ENCODE measurements at places on chromosomes 3 and 15. TPM values are rescaled to one million over a fixed set of nuclear protein-coding genes. Genes with fewer than 3 reads are reported as not detected.
A peak's percentile ranks its signal among the peaks of the same experiment; 100 is the strongest.

HHATL gene
- 0.65 TPM for total RNA-seq

DNA sequence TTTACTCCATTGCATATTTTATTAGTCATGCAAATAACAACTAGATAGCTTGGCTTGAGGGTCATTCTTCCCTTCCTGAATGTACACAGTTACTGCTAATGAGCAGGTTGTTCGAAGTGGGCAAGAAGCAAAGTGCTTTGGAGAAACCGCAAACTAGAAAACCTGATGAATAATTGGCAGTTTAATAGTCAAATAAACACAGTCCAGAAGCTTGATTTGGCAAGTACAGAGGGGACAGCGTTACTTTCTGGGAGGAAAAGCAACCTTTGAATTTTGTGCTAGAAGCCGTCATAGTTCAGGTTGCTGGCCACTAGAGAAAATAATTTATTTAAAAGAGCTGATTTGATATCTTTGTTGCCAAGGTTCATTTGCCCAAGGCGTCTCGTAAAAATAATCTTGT, 94.9 kb downstream of the MFSD1 start:
- no peaks in the 10 kb centered on the region for H3K36me3 ChIP-seq
- H3K27me3 ChIP-seq, result no peaks in the 10 kb centered on the region
- no peak overlapping the region for H3K4me3 ChIP-seq
- no peak overlapping the region for H3K27ac ChIP-seq
- H3K4me1 ChIP-seq, result no peaks in the 10 kb centered on the region

GP9 gene
- 3.0 TPM for total RNA-seq

DNA sequence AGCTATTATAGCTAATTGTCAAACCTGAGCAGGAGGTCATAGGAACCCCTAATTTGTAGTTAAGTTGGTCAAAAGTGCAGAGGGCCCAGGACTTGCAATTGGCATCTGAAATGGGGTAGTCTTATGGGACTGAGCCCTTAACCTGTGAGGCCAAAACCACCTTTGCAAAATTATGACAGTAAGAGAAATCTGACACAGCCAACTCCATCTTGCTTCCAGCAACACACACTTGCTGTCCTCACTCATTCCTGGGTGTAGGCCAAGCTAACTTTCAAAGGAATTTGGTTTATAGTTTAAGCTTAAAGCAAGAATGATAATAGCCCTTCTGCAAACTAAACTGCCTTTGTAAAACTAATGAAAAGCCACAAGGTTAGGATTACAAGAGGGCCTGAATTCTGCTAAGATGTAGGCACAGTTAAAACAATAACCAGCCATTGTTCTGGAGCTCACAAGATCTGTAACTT, 57.6 kb upstream of the FRMD4B start:
- H3K36me3 ChIP-seq, result no peaks in the 10 kb centered on the region
- peak; percentile 92 for DNase-seq
- no peaks in the 10 kb centered on the region for H3K27me3 ChIP-seq
- no peak overlapping the region for H3K27ac ChIP-seq
- H3K4me1 ChIP-seq, result no peaks in the 10 kb centered on the region

SETD5 gene
- total RNA-seq, result 100 TPM

DNA sequence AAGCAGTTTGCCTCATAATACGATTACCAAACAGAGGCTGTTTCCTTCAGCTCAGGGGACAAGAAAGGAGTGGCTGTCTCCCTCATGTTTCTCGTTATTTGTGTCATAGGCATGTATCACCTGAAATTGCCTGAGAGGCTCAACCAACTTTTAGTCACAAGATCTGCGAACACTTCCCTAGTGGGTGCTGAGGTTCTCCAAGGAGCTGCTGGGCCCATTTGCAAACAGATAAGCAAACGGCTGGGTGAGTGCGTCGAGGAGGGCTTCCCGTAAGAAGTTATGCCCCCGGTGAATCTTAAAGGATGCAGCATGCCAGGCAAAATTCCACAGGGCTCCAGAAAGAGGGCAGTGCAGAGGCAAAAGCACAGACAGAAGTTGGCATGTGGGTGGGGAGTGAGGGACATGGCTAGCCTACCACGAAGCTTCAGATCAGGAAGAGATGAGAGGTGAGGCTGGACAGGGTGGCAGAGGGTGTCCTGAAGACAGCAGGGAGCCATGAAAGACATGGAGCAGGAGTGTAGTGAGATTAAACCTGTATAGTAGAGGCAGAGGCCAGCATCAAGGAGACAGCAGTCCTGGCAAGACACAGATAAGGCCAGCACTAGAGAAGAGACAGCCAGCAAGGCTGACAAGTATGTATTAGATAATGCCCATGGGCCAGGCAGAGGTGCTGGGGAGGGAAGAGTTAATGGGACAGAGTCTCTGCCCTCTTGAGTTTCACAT, 4.0 kb upstream of the GP9 start:
- no peaks in the 10 kb centered on the region for H3K27me3 ChIP-seq
- no peaks in the 10 kb centered on the region for H3K36me3 ChIP-seq
- no peak overlapping the region for H3K4me3 ChIP-seq
- no peak overlapping the region for H3K27ac ChIP-seq
- no peak for DNase-seq

GUCA1C gene
- not detected for total RNA-seq

DNA sequence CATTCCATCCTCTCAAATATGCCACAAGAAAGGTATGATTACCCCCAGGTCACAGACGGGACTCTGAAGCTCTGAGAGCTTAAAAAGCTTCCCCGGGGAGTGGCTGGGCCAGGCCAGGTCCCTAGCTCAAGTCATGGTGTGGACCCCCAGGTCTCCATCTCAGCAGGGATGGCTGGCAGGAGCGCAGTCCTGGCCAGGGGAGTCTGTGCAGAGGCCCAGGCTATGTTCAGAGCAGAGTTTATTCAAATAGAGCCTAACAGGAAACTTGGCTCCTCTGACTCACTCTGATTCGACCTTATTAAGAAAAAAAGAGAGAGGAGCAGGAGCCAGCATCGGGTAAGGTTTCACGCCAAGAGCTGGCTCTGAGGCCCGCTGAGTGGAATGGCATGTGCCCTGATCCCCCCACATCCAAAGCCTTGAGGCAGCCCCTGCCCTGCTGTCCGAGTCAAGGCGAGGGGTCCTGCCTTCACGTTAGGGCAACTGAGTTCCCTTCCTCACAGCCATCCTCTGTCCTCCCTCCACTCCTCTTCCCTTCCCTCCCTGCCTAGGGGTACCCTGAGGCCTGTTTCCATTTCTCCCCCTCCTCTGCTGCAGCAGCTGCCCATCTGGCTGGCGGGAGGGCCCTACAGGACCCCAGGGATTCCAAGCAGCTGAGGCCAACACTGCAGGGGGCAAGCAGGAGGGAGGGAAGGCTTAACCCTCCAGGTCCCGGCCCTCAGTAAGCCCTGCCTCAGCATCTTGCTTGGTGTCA, 1.9 kb upstream of the LOXL1 start:
- H3K27ac ChIP-seq, result peak overlapping the region; percentile 25
- no peaks in the 10 kb centered on the region for H3K36me3 ChIP-seq
- no peaks in the 10 kb centered on the region for H3K27me3 ChIP-seq
- DNase-seq, result peak; percentile 87

- H3K27me3 ChIP-seq, result no peaks in the 10 kb centered on the region
- no peak for DNase-seq
- peaks cover 34% of the 10 kb centered on the region for H3K4me1 ChIP-seq
- H3K4me3 ChIP-seq, result no peak overlapping the region
These were observed 2.6 kb downstream of the ZNF710 start for GRCh38 chr15:90003736-90004135.

CFAP100 gene
- total RNA-seq, result 31.9 TPM

PXYLP1 gene
- total RNA-seq, result 17.8 TPM

All from lung (tissue), 17 donors.